ENCODE measurements at places on chromosomes 3 and 15.

DNA sequence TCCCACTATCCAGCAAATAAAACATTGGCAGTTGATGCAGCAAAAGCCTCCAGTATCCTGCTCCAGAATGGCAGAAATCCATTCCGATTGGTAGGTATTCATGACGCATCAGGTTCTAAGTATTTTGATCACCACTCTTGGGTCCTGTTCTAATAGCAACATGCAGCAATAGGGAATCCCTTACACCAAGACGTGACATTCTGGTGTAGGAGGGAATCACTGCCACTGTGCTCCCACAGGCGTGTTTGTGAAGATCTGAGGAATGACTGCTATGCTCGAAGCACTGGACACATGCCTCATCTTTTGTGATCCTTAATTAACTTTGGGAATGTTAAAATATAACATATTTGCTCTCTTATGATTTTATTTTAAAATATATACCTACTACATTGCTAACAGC is 552.9 kb downstream of the MECOM start:
- DNase-seq: no peak

GRCh38 chr15:73965094-73965757 is 26.9 kb downstream of the STOML1 start:
- no peak for DNase-seq

DNA sequence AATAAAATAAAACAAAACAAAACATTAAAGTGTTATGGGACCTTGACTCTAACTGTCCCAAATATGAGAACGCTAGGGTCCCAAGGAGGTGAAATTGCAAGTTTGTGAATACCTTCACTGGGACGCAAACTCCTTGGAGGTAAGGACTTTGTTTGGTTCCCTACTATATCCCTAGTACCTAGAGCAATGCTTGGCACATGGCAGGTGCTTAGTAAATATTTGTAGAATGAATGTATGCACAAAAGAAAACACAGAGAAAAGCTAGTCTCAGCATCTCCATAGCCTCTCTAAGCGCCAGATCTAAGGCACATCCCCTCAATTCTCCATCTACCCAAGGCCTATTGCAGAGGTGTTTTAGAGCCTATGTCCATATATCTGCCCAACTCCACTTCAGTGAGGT is 30.5 kb downstream of the GPR176 start:
- no peak for DNase-seq

DNA sequence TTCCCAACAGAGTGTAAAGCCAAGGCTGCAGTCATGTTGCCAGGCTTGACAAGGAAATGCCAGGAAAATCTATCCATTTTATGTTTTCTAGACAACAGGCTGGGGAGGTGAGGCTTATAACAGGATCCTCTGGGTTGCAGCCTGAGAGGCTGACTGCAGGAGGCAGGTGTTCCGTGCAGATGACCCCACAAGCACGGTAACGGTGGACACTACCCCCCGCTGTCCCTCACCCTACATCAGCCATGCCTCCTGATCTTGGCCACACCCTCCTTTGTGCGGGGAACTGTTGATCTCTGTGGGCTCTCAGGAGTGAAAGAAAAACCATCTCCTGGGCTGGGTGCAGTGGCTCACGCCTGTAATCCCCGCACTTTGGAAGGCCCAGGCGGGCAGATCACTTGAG is 68.0 kb upstream of the ADPGK start:
- DNase-seq: no peak

GRCh38 chr15:32029409-32029861 is 880 bp upstream of the CHRNA7 start:
- DNase-seq: no peak

- no peak for DNase-seq
Observed at GRCh38 chr3:23575697-23576096, 230.1 kb upstream of the UBE2E1 start.

- DNase-seq: no peak
Observed at GRCh38 chr15:74983725-74984231, 11.6 kb upstream of the SCAMP5 start.

- DNase-seq: no peak
Observed at GRCh38 chr3:8987226-8987625, 24.0 kb upstream of the RAD18 start.

DNA sequence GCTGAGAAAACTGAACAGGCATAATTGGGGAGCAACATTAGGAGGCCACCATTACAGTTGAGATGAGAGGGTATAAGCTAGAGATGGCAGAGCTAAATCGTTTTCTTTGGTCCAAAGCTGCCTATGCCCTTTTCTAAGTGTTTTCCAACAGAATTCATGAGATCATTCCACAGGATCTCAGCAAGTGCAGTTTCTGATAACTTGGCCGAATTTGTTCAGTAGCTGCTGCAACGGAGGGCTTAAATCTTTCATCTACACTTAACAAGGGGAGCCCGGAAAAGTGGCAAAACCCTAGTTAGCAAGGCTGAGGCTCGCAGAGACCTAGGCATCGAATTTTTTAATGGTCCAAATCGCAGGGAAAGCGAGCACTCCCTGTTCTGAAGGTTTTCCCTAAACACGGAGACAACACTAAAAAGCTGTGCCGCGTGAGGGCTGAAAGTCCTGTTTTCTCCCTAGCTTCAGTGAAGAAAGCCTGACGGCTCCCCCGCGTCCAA is 531 bp upstream of the BLOC1S6 start:
- no peak for DNase-seq

DNA sequence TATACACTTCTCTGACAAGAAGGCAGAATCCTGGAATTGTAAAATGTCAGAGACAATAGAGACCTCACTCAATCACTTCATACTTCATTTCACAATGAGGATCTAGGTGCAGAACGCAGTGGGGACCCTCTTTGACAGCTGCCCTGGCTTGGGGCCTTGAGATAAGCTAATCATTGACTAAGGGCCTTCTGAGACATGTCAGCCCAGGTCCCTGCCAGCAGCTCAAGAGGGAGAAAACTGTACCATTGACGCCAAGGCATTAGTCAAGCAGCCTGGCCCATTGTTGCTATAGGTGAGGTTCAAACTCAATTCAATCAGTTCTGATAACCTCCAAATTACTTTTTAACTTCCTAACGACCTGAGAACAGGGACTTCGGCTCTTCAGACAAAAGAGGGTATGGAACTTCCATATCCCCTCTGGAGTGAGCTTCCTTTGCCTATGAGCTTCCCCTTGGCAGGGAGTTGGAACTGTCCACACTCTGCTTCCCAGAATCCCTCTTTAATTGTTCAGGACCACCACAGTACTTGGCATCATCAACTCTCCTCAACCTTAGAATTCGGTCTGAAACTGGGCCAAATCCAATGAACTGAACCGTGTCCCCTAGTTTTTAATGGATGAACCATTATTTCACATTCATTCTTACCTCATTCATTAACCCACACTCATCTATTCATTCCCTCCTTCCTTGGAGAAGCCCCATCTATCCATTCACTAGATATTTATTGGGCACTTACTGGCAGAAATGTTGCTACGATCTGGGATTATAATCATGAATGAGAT is 1.5 kb upstream of the CYP8B1 start:
- DNase-seq: no peak

- no peak for DNase-seq
Observed at GRCh38 chr3:188170461-188171459, 16.8 kb downstream of the LPP start.

DNA sequence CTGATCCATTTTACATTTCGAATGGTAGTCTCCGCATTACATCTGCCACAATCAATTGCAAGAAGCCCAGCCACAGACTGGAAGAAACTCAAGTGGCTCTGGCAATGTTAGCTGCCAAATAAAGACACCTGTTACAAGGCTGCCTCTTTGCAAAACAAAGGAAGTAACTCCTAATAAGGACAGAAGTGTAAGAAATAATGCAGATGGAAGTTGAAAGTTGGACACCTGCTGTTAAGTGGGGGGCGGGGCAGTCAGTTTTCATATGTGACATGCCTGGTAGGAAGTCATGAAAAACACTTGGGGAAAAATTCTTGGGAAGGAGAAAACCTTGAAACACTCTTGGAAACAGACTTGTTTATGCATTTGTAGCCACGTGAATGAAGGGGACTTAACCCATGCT is 54.1 kb upstream of the ATP2C1 start:
- DNase-seq: peak; percentile 39

- DNase-seq: no peak
Observed at GRCh38 chr15:67048281-67049279, 16.8 kb upstream of the SMAD3 start.

DNA sequence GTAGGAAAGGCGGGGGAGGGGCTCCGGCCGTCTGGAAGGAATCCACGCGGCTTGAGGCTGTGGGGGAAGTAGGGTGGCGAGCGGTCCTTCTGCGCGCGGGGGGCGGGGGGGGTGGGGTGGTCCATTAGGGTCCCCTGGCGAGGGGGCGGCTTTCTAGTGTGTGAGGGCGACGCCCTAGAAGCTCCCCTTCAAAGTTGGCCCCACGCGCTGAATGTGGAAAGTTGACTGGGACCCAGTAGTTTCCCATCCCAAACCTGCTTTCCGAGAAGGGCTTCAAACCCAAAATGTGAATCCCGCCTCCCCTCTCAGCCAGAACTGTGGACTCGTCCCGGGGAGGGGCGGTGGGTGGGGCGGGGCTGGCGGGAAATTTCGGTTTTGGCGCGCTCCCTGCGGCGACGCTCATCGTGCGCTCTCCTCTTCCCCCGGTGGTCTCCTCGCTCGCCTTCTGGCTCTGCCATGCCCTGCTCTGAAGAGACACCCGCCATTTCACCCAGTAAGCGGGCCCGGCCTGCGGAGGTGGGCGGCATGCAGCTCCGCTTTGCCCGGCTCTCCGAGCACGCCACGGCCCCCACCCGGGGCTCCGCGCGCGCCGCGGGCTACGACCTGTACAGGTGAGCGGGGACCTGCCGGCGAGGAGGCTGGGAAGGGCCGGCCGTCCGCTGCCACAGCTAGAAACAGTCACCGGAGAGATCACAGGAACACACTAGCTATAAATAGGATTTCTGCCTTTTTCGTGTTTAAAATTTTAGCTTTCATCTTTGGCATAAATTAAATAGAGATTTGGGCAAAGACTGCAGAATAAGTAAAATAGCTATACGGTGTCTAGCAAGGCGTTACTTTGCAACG is 790 bp downstream of the DUT start:
- peak; percentile 88 for DNase-seq

- DNase-seq: peak; percentile 91
Observed at GRCh38 chr3:24519368-24520100, 24.9 kb upstream of the THRB start.

- no peak for DNase-seq
Observed at GRCh38 chr3:136247436-136247835, 2.7 kb upstream of the PCCB start.

DNA sequence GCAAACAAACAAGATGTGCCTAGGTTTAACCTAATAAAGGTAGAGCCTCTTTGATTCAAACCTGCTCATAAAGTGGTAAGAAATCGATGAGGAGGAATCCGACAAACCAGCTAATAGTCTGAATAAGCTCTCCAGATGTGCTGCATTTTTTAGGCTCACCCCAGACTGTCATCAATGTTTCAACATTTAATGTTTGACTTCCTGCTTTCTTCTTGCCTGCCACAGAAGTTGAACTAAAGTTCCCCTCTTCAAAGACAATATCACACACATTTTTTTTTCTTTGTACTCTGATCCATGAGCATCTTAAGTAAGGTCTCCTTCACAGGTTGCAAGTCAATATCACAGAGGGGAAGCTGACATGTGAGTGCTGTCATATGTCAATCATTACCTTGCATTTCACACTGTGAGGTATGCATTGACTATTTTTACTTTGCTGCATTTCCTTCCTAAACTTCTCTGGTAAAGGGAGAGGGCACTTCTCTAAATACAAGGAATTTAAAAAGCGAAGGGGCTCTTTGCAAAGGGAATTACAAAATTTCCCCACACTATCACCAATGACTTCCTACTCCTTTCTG is 172.3 kb upstream of the MCTP2 start:
- DNase-seq: no peak

DNA sequence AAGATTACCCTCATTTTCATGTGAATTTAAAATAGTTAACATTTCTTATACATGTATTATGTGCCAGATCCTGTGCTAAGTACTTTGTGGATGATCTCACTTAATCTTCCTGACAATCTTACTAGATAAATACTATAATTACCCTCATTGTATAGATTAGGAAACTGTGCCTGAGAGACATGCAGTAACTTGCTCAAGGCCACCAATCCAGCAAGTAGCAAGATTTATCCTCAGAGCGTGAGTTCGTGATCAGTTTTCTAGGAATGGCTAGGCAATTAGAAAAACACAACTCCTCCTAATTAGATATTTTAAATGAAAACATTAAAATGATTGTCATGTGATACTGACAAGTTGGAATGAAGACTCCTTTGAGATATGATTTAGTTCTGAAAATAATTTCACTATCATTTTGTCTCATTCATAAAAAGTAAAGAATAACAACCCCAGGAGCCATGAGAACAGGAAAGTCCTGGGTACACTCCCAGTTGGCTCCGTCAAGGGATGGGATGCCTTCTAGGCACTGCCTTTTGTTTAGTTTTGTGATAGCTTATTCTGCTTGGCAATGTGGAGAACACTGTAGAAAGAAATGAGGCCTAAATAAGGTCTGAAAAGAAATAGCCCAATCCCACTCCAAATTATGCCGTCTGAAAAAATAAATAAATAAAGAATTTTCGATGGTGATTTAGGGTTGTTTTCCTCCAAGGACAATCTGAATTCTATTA is 61.3 kb downstream of the FBN1 start:
- no peak for DNase-seq

DNA sequence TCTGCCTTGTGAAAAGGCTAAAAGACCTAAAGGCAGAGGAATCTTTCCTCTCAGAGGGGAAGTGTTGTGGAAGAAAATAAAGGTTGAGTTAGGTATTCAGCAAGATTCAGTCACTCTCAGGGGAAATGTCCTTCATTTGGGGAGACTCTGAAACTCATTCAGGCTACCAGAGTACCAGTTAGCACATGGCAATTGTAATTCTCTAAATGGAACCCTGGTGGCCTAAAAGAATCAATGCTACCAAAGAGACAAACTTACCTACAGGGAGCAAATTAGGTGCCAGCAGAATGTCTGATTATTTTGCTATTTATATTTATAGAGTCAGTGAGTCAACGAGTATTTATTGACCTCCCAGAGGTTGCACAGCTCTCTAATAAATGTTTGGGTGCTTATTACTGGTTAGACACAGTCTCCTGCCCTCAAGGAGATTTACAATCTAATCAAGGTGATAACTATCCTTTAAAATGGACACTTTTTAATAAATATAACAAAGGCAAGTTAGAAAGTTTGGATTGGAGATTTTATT is 33.9 kb upstream of the CDIN1 start:
- no peak for DNase-seq

- no peak for DNase-seq
Observed at GRCh38 chr3:178532476-178532875, 3.8 kb upstream of the KCNMB2 start.

DNA sequence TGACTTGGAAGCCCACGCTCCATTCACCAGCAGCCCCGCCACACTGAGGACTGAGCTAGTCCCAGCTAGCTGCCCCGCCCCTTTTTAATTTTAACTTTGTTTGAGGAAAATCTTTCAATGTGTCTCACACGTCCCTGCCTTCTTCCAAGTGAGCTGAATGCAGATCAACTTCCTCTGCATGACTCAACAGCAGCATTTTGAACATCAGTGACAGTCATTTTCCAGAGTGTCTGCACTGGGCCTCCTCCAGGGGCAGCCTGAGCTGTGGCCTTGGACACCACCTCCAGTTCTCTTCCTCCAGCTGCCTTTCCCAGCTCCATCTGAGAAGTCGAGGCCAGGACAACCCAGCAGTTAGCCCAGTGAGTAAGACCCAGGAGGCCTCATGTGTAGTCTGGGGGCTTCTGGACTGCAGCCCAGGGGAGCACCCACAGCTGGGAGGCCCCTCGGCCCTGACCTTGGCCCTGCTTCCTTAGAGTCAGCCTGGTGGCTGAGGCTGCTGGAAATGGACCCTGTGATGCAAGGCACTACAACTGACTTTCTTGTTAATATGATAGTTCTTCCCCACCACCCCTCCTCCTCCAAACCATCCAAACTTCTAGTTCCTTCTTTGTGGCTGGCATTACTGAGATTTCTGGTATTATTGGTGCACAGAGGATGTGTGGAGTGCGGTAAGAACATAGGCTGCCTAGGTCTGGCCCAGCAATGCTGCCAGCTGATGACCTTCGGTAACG is 21.4 kb upstream of the ESYT3 start:
- peak; percentile 32 for DNase-seq

Data from OCI-M1 (cell line).